ENCODE measurements at places on chromosomes 12 and 14.
A peak's percentile ranks its signal among the peaks of the same experiment; 100 is the strongest.

DNA sequence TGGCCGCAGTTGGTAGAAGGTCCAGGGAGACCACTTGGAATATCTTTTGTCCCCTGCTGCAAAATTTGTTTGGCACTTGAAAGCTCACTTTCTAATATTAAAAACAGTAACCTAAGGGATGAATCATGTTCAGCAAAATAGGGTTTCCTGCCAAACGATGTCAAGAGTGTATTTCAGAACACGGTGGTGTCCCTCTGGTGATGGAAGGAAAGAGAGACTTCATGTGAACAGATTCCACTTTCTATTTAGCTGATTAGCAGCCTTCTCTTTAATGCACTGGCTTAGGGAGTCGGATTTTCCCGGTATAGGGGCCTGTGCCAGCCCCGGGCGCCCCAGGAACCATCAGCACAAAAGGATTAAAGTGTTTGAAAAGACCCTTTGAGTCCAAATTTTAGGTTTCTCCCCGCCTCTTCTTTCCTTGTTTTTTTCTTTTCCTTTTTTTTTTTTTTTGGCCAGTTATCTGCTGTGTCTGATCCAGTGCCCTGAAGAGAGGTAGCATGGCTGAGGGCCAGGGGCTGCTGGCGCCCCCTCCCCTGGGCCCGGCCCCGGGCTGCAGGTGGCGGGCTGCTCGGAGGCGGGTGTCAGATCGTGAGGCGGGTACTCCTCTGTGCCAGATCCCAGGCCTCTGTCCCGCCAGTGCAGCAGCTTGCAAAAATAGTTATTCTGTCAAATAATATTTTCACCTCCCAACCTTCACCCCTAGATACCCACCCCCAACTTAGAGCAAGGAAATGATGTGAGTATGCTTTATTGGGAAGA, 88.3 kb downstream of the TESC start:
- DNase-seq = no peak

GRCh38 chr14:67510121-67510520, 21.6 kb upstream of the TMEM229B start:
- no peak for DNase-seq

DNA sequence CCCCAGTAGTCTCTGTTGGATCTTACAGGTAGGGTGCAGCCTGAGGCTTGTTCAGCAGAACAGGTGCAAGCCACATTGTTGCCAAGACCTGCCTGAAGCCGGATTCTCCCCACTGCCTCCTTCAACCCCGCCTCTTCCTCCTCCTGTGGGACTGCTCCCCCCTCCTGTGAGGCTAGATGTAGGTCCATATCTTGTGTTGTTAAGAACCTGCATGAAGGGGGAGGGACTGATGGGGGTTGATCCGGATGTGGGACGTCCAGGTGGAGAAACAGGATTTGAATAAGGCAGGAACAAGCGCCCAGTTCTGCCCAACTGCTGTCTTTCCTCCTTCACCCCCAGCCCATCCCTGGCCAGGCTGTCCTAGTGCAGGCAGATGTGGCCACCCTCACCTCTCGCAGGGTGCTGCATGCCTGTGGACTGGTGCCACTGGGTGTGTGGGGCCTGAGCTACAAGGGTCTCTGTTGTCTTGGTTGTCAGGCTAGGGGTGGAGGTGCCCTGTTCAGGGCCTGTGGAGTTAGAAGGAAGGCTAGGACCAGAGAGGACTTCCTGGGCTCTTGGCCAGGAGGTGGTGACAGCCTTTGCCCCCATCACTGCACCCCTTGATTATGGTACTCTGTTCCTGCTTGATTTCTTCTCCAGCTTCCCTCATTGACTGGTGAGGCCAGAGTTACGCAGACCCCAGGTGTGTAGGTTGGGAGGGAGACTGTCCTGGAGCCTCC, 1.4 kb downstream of the NR4A1 start:
- DNase-seq = no peak

DNA sequence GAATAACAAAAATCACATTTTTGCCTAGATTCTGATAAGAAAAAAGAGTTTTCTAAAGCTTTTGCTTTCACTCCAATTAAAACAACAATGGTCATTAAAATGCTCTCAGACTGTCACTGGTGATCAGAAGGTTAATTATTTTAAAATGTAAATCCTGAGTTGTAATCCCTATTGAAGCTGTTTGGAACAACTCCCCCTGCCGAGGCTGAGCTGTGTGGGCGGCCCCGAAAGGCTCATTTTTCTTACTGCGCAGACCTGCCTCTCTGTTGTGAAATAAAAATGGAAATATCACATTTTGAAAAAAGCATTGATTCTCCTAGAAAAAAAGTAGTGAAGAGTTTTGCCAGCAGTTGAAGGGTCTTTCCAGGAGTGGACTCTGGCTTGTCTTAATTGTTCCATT, 174.8 kb upstream of the CDKN3 start:
- no peak for DNase-seq

GRCh38 chr12:126915309-126915708, 1351.7 kb upstream of the TMEM132C start:
- DNase-seq = no peak

DNA sequence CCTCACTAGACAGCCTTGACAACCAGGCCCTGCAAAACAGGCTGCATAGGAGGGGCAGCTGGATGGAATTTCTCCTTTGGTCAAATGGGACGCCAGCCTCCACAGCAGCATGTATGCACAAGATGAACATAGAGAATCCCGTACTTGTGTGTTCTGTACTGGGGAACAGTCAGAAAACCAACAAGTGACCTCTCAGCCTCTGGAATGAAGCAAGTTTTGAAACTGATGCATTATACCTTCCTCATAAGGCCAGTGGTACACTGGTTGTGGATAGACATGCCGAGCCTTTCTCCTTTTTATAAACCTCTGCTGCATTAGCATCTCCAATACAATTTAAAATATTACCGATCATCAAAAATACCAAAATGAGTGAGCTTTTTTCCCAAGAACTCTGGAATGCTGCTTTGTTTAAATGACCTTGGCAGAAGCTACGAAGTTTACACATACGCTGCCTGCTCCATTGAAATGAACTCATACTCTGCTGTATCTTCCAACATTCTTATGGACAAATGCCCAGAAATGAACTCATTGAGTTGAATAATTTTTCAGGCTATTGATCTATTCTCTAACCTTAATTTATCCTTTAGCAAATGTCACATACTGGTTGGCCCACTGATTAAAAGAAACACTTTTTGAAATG, 47.6 kb upstream of the FERMT2 start:
- DNase-seq = no peak

DNA sequence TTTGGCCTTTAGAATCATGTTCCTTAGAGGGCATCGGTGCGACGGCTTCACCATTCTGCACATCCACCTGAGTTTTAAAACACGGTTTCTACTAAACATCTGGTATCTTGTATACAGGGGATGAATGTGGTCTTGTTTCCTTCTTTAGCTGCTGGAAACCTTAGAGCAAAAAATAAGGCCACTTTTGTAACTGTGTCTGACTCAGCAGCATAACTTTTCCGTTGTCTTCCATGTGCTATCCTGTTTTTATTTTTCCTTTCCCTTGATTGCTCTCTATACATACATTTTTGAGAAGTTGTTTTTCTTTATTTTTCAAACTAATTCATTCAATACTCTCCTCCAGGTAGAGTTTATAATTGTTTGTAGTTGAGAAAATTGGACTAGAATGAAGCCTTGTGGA, 108.8 kb upstream of the PCED1B start:
- DNase-seq = no peak

DNA sequence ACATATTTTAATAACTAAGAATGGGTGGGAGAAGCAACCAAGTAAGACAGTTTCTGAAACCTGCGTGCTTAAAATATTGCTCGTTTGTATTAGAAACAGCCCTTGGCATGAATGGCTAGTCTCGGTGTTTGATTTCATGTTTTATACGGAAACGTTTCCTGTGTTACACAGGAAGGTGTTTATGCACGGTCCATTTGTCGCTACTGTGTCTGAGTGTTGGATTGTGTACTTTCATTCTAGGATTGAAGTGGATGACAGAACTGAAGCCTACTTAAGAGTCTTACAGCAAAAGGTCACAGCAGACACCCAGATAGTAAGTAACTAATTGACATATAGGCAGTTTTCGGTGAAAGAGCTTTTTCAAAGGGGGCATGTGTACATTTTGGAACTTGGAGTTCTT, 19.6 kb downstream of the PIWIL1 start:
- no peak for DNase-seq

DNA sequence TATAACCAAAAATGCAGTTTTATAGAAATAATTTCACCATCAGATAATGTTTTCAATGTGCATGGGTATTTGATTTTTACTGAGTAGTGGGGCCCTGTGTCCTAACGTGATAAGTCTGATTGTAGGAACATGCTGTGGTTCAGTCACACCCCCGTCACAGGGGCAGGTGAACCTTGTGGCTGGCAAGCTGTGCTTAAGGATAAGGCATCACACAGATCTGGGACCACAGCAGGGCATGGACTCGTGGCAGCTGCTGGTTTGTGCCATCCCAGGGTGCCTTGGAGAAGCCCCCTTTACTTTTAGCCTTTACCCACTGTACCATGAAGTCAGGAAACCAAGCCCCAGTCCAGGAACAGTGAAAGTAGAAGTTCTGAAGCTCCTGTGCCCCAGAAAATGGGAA, 16.7 kb downstream of the CCNK start:
- DNase-seq = no peak

GRCh38 chr14:50612806-50613205, 52.9 kb downstream of the ATL1 start:
- peak; percentile 59 for DNase-seq

DNA sequence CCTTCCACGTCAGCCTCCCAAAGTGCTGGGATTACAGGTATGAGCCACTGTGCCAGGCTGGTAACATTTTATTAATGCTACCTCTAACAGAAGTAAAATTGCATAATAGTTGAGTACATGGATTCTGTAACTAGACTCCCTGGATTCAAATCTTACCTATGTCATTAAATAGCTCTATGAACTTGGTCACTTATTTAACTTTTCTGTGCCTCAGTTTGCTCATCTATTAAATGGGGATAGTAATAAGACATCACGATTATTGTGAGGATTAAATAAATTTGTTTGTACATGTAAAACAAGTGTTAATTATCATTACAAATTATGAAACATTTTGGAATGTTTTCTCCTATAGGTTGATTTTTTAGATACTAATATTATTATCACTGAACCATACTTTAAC, 6.7 kb downstream of the ACTR6 start:
- no peak for DNase-seq

DNA sequence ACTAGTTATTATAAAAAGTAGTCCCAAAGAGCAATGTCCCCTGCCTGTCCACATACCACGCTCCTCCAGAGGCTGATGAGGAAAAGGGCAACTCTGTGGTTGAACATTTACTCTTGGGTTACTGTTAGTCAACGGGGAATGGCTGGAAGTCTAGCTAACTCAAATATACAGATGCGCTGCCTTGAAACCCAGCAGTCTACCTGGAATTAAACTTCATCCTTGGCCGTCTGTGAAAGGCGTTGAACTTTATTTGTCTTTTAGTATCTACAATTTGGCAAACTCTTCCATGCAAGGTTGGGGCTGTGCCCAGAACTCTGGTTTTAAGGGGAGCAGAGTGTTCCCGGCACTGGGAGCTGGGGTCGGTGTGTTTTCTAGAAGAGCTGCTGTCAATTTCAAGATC, 3.9 kb upstream of the MEG3 start:
- no peak for DNase-seq

- DNase-seq = no peak
Observed at GRCh38 chr12:124713436-124714082, 146.1 kb upstream of the NCOR2 start.

DNA sequence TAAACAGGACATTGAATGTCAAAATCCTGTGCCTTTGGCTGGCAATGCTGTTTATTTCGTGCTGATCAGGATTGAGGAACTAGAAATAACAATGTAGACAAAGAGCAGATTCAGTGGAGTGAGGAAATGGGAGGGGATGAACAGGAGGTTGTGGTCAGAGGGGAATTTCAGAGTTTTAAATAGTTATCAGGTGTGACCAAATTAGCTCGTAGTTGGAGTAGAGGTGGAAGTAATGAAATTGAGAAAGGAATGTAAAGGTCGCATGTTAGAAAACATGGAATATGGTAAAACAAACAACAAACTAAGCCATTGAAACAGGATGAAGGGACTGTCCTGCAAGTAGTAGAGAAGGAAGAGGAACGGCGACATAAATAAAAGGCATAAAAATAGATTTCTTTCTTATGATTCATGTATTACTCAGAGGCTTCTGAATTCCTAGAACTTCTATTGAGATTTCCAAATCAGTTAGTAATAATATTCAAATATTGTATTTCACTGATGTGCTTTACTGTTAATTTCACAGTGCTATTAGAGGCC, 9.5 kb upstream of the SAV1 start:
- DNase-seq = no peak

DNA sequence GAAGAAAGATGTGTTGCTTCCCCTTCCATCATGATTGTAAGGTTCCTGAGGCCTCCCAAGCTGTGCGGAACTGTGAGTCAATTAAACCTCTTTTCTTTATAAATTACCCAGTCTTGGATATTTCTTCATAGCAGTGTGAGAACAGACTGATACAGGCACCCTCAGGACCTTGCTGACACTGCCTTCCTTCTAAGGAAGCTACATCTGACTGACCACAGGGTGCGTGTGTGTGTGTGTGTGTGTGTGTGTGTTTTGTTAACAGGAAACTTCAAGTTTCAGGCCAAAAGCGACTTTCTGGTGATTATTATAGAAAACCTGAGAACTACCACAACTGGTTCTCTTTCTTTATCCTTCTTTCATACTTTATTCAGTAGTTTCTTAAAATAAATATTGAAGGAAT, 149.0 kb downstream of the CAPZA3 start:
- no peak for DNase-seq

DNA sequence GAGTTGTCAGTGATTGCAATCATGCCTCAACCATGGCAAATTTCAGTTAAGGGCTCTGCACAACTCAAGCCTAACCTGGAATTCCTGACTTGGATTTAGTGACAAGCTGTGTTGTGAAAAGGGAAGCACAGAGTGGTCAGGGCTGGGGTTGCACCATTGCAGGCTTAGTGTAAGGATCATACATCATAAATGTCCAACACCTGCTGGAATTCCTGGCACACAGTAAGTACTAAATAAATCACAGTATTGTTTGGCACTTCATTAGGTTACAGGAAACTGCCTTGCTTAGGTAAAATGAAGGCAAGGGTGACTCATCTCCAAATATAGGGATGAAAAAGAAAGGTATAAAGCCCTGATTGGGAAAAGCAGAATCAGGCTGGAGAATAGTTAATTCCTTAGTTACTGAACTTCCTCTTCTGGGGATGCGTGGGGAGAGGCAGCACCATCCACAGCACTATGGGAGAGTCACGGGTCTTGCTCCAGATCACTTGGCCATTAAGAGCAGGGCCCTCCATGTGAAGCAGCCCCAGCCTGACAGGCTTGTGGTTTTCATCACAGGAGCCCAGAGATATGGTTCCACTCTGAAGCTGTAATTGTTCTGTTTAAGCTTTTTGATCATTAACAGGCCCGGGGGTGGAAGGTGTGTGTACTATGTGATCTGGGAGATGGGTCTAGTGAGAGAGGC, 39.7 kb downstream of the SLC8A3 start:
- DNase-seq = no peak

DNA sequence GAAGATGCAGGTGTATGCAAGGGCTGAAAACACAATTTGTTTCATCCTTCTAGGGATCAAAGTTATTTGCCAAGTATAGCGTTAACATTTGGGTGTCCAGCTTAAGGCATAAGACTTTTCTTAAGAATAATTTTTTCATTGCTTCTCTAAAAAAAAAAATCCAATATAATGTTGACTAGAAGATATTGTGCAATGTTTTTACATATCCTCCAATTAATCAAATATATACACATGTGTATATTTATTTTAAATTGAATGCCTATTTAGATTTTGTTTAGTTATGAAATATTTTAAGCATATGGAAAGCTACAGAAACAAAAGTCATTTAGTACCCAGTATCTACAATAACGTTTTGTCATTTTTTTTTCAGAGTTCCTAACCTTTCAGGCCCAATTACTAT, 28.5 kb upstream of the KRR1 start:
- DNase-seq = no peak
